ENCODE measurements at places on chromosomes 11 and 22.

- no peak for DNase-seq
Measured at GRCh38 chr11:18061351-18061750, 15.3 kb upstream of the TPH1 start.

- no peak for DNase-seq
Measured at GRCh38 chr11:121763526-121763925, 310.8 kb upstream of the SORL1-AS1 start.

DNA sequence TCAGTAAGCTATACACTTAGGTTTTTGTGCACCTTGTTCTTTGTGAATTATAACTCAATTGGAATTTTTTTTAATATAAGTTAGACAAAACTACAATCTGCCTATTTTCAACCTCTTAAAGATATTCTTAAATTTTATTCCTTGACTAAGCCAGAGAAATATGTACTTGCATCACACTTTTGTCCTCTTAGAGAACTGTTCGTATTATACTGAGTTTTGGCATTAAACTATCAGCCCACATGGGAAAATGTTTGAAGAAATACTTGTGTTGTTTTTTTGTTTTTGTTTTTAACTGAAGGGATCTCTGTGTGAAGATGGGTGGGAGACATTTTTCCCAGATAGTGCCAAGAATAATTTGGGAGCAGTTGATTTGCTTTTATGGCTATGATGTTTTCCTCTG lies 25.3 kb downstream of the CEP295 start:
- no peak for DNase-seq

GRCh38 chr11:121372671-121373429 lies 79.3 kb upstream of the SORL1 start:
- no peak for DNase-seq

DNA sequence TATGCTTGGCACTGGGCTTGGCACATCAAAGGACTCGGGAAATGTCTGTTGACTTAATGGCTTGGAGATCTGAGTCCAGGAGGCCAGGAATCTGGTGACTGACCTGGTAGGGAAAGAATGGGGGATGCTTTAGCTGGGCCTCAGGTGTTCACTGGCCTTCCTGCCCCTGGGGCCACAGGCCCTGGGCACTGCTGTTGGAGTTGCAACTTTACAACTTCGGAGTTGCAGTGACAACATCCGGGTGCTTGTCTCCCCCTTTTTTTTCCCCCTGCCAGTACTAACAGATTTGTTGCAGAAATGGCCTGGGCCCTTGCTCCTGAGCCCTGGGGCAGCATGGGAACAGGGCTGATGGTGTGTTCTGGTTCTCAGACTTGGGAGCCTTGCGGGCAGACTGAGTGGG lies 23.8 kb downstream of the OSBP2 start:
- no peak for DNase-seq

DNA sequence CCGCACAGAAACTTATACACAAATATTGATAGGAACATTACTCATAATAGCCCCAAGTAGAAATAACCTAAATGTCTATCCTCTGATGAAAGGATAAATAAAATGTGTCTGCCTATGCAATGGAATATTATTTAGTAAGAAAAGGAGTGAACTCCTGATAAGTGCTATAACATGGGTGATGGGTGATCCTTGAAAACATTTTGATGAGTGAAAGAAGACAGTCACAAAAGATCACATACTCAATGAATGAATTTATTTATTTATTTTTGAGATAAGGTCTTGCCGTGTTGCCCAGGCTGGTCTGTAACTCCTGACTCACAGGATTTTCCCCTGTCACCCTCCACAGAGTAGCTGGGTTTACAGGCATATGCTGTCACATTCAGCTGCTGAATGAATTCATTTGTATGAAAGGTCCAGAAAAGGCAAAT lies 17.3 kb downstream of the RNF121 start:
- peak; percentile 50 for DNase-seq

DNA sequence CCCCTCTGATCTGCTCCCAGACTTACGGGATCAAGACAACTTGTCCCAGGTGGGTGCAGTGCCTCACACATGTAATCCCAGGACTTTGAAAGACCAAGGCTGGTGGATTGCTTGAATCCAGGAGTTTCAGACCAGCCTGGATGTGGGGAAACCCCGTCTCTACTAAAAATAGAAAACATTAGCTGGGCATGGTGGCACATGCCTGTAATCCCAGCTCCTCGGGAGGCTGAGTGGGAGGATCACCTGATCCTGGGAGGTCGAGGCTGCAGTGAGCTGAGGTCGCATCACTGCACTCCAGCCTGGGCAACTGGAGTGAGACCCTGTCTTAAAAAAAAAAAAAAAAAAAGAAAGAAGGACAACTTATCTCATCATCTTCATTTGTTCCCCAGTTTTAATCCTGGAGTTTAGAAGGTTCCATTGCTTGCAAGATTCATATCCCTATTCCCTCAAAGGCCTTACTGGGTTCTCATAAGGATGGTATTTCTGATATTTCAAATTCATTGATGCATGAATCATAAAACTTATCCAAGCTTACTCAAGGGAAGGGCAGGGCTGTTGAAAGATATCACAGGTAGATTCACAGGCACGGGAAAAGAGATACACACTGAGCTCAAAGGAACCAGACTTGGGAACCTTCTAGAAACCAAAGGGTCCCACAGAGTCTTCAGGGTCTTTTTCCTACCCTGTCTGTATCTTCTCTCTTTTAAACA lies 14.6 kb downstream of the ENDOD1 start:
- no peak for DNase-seq

DNA sequence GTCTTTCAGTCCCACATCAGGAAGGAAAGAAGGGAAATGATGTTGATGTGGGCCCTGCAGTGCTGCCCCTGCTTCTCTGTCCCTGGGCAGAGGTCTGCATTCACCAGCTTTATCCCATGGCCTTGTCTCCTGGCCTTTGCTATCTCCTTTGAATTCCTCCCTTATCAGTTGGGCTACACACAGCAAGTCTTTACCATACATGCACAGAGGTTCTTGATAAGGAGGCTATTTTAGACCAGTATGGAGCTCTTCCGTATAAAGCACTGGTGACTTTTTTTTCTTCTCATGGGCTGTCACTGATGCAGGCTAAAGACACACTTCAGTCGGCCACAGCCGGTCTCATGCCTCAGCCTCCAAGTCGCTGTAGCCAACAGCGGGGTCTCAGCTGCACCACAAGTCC lies 20.2 kb downstream of the MYO18B start:
- no peak for DNase-seq

DNA sequence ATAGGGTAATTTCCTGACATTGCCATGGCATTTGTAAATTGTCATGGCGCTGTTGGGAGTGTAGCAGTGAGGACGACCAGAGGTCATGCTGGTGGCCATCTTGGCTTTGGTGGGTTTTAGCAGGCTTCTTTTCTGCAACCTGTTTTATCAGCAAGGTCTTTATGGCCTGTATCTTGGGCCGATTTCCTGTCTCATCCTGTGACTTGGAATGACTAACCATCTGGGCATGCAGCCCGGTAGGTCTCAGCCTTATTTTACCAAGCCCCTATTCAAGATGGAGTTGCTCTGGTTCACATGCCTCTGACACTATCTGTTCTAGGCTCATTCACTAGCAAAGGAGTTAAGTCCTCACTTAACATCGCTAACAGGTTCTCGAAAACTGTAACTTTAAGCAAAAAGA lies 1374.2 kb downstream of the FAM181B start:
- DNase-seq = no peak

DNA sequence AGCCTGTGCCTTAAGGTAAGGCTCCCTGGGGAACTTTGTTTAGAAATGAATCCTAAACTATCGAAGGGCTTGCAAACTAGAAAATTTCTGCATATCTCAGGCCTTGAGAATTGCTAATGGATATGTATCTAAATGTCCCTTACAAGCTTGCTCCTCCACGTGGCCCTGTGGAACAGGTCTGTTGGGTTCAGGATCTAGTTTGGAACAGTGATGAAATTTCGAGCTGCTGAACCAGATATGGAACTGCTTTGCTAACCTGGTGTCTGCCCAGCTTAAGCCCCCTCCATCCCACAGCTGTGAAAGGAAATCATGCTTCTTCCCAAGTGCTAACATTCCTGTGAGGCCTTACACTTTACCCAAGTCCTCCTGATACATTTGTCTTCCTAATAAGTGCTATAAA lies 11.6 kb downstream of the SREBF2 start:
- DNase-seq = no peak

DNA sequence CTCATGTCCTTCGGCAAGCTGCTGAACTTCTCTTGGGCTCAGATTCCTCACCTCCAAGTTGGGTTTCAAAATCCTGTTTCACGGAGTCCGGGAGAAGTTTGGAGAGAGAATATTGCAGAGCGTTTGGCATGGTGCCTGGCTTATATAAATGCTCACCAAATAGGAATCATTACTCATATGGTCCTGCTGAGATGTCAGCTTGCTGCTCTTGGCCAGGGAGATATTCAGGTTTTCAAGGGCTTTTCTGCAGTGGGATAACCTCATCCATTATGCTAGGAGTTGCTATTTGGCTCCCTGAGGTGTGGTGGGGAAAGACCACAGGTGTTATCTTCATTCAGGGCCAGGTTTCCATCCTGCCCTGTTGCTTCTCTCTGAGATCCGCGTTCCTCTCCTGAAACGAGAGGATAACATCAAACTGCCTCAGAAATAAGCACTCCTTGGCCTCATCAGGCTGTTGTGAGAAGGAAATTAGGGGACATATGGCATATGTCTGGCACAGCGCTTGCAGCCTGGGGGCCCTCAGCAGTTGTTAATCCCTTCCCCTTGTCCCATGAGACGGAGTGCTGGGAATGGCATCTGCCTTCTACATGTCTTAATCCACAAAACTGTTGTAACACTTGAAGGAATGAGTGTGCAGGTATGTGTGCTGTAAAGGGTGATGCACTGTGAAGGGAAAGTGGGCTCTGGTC lies 29.9 kb upstream of the ACER3 start:
- peak; percentile 68 for DNase-seq

DNA sequence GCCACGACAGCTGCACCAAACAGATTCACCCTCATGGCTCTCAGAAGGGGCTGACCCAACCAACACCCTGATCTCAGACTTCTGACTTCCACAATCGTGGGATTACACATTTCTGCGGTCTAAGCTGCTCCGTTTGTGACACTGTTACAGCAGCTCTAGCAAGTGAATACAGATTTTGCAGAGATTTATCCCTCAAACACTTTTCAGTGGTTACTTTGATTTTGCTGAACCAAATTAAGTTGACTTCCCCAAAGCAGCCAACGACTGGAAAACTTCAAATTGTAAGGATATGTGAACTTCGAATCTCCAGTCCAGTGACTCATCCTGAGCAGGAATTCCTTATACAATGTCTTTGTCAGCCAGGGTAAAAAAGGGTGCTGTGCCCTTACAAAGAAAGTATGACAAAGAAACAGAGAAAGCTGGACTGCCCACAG lies 14.8 kb upstream of the INCENP start:
- DNase-seq = peak; percentile 57

DNA sequence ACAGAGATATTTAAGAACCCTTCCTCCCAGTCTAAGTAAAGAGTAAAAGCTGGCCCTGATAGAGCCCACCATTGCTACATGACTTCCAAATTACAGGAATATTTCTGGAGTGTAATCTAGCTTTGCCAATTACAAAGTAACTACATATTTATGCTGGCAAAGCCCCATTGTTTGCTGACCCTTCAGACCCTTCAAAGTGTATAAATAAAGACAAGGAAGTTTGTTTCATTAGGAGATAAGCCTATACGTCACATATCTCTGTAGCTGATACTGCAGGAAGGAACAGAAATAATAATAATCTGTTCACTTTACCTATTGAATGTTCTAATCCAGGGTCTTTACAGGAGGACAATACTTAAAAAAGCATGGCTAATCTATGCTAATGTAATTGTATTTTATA lies 375.1 kb downstream of the SOX6 start:
- DNase-seq = no peak

GRCh38 chr11:59186130-59186594 lies 14.2 kb downstream of the DTX4 start:
- no peak for DNase-seq

DNA sequence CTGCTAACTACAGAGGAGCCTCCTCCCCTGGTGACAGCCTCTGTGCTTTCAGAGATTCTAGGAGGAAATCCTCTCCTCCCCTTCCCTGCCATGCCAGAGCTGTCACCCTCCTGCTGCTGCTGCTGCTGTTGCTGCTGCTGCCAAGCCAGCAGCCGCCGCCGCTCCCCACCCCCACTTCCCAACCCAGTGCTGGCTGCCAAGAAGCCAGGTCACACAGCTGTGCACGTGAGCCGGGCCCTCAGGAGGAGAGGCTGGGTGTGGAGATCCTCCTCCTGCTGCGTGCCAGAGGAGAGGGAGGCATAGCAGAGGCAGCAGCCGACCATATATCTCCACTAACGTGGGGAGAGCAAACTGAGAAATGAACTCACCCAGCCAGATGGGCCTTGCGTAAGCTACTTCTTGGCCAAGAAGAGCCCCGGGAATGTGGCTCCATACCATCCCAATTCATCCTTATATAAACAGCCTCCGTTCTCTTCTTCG lies 12.4 kb downstream of the CRY2 start:
- DNase-seq = no peak

DNA sequence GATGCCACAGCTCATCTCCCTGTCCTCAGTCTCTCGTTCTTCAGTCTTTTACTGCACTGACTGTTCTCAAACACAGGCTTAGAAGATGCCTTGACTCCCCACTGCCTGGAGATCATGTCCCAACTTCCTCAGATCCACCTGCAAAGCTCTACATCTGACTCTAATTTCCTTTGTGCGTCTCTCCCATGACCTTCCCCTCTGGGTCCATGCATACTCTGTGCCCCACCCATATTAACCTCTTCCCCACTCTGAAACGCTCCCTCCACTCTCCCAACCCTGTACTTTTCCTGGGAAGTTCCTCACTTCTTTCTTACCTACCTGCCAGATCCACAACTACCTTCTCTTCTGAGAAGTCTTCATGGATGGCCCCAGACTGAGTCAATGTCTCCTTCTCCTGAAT lies 16.6 kb downstream of the IRAG1 start:
- DNase-seq = no peak

GRCh38 chr11:416051-416756 lies 1.4 kb upstream of the SIGIRR start:
- no peak for DNase-seq

- peak; percentile 45 for DNase-seq
Measured at GRCh38 chr11:61061081-61061826, 41.0 kb upstream of the CD5 start.

GRCh38 chr11:43567396-43567975 lies 113.1 kb upstream of the HSD17B12 start:
- DNase-seq = peak; percentile 38

- no peak for DNase-seq
Measured at GRCh38 chr22:48975316-48975741, 852.3 kb downstream of the BRD1 start.

GRCh38 chr11:1570001-1570453 lies 2.0 kb downstream of the DUSP8 start:
- DNase-seq = no peak

DNA sequence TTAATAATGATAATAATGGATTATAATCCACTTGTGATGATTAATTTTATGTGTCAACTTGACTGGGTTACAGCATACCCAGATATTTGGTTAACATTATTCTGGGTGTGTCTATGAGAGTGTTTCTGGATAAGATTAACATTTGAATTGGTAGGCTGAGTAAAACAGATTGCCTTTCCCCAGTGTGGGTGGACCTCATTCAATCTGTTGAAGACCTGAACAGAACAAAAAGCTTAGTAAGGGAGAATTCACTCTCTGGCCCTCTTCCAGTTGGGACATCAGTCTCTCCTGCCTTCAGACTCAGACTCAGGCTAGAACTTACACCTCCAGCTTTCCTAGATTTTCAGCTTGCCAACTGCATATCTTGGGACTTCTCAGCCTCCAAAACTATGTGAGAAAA lies 37.3 kb upstream of the RRAS2 start:
- DNase-seq = no peak
